ENCODE measurements at places on chromosomes 6 and 20.

DNA sequence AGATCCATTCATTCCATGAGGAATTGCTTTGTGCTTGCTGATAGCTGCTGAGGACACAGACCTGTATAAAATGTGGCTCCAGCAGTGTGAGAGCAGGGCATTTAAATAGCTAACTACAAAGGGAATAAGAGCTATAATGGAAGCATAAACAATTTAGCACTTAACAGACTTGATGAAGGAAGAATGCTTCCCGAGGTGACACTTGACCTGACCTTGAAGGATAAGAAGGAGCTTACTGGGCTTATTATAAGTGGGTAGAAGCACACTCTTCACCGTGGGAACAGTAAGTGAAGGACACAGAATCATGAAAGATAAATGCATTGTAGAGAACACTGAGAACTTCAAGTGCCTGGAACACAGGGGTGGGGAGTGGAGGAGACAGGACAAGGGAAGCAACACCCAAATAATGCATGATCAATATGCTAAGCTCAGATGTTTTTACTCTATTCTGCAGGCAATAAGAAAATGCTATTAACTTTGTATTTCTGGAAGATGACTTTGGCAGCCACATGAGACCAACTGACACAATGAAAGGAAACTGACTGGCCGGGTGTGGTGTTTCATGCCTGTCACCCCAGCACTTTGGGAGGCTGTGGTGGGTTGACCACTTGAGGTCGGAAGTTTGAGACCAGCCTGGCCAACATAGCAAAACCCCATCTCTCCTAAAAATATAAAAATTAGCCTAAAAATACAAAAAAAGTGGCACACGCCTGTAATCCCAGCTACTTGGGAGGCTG is 84.2 kb downstream of the EPB41L2 start:
- DNase-seq, result no peak

DNA sequence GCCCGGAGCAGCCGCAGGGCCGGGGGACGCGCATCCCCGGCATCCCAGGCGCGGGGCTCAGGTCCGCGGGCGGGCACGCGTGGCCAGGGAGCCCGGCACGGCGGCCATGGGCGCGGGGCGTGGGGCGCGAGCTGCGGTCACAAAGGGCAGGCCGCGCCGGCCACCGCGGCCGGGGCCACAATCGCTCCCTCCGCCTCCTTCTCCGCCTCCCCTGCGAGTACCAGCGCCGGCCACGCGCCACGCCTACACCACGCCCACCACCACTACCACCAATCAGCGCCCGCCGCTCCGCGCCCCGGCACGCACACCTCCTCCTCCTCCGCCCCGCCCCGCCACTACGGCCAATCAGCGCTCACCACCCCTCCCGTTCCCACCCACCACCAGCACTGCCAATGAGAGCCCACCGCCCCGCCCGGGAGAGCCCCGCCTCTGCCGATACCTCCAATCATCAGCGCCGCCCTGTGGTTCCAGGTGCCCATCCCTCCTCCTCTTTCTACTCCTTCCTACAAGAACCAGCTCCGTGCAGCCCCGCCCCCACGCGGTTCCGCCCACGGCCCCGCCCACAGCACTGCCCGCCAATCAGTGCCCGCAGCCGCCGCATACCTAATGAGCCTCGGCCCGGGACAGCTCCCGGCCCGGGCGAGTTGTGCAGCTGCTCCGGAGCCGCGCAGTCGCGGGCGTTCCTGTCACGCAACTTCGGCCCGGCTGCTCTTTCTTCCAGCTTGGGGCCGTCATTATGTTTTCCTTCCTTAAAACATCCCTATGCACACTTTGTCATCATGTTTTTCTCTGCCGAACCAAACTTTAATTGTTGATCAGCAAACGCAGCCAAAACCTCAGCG is at the start of gene RPS6KA2:
Gene RPS6KA2, minus strand, starts transcription at position 219 of the 842 bp plus-strand sequence. CDS start 232 bp downstream, outside the sequence.
- DNase-seq, result peak; percentile 98

GRCh38 chr6:111199935-111200334 is 112.6 kb downstream of the SLC16A10 start:
- no peak for DNase-seq

DNA sequence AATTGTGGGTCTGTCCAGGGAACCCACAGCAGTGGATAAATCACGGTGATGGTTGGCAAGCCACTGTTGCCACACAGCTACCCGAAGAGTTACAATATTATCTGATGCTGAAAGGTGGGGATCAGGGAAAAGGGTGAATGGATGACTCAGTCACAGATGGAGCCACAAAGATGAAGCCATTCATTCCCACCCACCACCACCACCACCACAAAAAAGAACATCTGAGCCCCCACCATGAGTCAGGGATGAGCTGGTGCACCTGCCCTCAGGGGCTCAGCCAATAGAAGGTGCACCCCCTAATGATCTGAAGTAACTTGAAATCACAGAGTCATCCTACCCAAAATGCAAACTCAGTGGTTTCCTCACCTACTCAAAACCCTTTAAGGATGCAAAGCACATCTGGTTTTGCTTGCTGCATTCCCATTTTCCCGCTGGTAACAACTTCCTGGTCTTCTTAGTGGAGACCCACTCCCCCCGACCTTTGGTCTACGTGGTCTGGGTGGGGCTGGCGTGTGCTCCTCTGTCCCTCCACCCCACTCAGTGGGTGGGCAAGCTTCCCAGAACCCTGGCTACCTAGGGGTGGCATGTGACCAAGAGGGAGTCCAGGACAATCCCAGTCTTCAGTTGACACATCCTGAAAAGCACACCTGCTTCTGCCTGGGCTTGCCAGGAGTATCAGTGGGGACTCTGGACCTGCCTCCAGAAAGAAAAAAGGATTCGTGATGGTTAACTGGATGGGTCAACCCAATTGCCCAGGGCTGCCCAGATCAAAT is 125.5 kb downstream of the ANKRD60 start:
- DNase-seq, result no peak

- DNase-seq, result no peak
These were observed 40.6 kb upstream of the NKX2-2 start for GRCh38 chr20:21554376-21554890.

- DNase-seq, result no peak
These were observed 12.2 kb upstream of the BRPF3 start for GRCh38 chr6:36184311-36184710.

- DNase-seq, result no peak
These were observed 180.5 kb downstream of the PDE7B start for GRCh38 chr6:136031982-136032381.

- no peak for DNase-seq
These were observed 61.6 kb downstream of the IRF4 start for GRCh38 chr6:453152-453551.

DNA sequence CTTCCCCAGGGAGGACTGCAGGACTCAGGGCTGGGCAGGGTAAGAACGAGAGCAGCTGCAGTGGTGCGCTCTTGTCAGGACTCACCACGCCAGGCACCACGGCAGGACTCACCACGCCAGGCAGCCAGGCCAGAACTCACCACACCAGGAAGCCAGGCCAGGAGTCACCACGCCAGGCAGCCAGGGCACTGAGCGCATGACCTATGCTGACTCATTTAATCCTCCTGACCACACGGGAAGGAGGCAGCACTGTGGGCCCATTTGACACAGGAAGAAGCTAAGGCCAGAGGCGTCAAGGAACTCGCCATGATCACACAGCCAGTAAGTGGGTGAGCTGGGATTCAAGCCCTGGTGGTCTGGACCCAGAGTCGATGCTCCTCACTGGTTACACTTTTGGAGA is 189.3 kb downstream of the PREX1 start:
- no peak for DNase-seq

- no peak for DNase-seq
These were observed 375.9 kb upstream of the EYS start for GRCh38 chr6:66082914-66083313.

- DNase-seq, result no peak
These were observed 145.4 kb downstream of the BFSP1 start for GRCh38 chr20:17385798-17386197.

- DNase-seq, result no peak
These were observed 84.5 kb downstream of the SGK1 start for GRCh38 chr6:134233180-134233955.

DNA sequence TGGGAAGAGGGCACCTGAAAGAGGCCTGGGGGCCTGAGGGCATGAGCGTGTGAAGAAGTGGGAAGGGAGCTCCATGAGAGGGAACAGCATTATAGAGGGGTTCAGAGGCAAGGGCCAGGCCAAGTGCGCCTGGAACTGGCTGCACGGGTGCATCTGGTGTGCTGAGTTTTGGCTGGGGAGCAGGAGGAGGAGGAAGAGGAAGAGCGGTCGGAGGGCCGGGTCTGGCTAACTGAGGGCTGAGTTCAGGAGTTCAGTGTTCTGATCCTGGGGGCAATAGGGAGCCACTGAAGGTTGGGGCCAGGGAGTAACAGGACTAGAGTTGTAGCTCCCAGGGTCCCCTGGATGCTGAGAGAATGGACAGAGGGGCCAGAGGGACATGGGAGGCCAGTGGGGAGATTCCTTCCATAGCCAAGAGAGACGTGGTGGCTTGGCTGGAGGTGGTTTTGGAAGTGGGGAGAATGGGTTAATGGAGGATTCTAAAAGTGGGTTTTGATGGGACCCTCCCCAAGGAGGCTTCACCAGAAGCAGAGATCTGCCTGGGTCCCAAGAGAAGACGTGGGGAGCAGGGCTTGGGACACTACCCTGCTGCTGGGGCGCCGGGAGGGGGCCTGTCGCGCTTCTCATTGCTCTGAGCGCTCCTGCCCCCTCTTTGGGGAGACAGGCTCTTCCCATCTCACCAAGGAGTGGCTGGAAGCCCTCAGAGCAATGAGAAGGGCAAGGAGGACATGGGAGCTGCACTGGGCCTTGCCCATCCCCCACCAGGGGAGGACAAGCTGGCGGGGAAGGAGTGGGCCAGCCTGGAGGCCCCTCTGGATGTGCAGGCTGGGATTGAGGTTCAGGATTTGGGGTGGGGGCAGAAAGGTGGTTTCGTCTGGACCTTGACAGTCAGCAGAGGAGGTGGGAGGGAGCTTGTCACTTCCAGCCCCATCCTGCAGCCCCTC is 28.7 kb downstream of the ZBP1 start:
- DNase-seq, result no peak

DNA sequence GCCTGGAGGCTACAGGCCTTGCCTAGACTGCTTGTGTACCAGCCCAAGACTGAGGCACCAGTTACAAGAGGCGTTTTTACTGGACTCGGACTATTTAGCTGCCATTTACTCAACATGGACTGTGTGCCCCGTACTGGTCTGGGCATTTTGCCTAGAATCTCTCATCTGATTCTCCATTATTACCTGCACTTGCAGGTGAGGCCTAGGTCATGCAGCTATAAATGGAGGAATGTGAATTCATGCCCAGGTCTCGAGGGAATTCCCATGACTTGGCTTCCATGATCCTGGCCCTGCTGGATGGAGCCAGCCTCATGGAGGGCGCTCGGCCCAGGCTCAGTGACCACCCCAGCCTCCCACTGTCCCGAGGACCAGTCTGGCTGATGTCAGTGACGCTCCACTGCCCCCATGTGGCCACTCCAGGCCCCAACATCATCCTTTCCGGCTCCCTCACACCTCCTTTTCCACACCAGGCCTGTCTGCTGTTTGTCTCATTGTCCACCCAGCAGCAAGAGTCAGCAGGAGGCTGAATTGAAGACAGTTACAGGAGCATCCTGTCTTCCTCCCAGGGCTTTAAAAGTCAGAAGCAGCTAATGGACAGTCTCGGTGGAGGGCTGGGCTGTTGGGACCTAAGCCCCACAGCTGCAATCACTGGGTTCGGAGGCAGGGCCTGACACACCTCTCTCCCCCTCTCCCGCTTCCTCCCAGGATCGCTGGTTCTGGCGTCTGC is 8.7 kb downstream of the MMP24OS start:
- DNase-seq, result peak; percentile 38

DNA sequence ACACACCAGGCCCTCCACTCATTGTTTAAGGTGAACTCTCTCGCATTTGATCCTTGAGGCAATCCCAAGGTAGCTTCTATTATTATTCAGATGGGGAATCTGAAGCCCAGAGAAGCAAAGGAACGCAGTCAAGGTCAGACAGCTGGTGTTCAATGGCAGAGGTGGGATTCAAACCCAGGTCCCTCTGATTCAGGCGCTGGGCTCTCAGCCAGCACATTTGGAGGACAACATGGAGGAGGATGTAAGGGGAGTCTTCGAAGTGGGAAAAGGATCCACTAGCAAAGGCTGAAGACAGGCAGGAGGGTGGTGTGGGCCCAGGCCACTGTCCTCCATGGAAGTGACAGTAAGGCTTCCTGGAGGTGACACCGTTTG is 13.9 kb upstream of the TTPAL start:
- no peak for DNase-seq

GRCh38 chr6:10425975-10426780 is 11.3 kb upstream of the TFAP2A start:
- DNase-seq, result no peak

DNA sequence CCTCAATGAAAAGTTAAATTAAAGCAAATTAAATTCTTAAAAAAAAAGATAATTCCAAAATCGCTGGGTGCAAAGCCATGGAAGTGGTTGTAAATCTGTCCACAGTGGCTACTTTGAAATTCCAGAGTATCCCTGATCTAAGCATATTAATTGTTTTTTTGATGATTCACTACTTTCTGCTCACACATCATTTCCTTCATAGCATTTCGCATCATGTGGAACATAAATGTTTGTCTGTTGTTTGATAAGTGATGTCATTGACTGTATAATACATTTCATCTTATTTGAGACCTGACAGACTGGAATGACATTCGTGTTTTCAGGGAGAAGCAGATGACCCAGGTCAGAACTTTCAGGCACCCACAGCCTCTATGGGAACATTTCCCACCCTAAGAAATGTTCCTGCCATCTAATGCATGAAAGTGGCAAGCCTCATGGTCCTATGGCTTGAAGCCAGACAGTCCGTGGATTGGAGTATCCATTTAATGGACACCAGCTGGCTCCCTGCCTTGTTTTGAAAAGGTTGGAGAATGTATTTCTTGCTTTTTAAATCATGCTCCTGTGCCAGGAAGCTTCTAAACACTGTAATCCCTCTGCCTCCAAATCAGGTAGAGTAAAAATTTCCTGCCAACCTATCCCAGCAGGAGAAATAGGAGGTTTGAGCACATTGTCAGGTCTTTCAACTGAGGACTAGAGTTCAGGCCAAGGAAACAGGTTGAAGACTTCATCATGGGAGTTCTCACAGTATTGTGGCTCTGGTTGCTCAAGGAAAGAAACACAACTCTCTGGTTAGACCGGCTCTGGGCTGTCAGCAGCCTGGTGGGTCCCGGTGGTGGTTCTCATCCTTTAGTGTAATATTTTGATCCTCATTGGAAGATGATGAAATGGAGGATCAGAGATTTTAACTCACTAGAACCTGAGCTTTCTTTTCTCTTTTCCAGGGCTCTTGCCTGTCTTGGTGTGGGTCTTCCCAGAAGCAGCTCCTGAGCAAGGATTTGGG is 157.9 kb downstream of the SLC24A3 start:
- DNase-seq, result no peak
